ENCODE measurements at places on chromosomes 6 and 20. TPM values are rescaled to one million over a fixed set of nuclear protein-coding genes. Genes with fewer than 3 reads are reported as not detected.

LIME1 gene
- 3.7 TPM for total RNA-seq

SIGLEC1 gene
- not detected for total RNA-seq

TGM3 gene
- total RNA-seq, result not detected

C6orf15 gene
- total RNA-seq, result not detected

SCUBE3 gene
- total RNA-seq, result 0.85 TPM

RBM12 gene
- total RNA-seq, result 42.5 TPM

HLA-E gene
- total RNA-seq, result 717 TPM

ADGRF5 gene
- 140 TPM for total RNA-seq

BPIFA1 gene
- not detected for total RNA-seq

RPN2 gene
- 405 TPM for total RNA-seq

BTN1A1 gene
- not detected for total RNA-seq

IP6K3 gene
- total RNA-seq, result under 0.01 TPM

RIPOR2 gene
- total RNA-seq, result not detected

PROKR2 gene
- total RNA-seq, result not detected

CCM2L gene
- 31.1 TPM for total RNA-seq

ID1 gene
- 1,287 TPM for total RNA-seq

COL11A2 gene
- 0.28 TPM for total RNA-seq

PRDM13 gene
- not detected for total RNA-seq

BPIFB4 gene
- not detected for total RNA-seq

FRMD1 gene
- not detected for total RNA-seq

SYCP2 gene
- total RNA-seq, result 3.1 TPM

WFDC10B gene
- not detected for total RNA-seq

MTCH1 gene
- 303 TPM for total RNA-seq

TTK gene
- total RNA-seq, result 8.5 TPM

HTR1E gene
- total RNA-seq, result not detected

PLCB4 gene
- total RNA-seq, result 13.8 TPM

CLPSL2 gene
- total RNA-seq, result not detected

KCNQ5 gene
- not detected for total RNA-seq

ATF6B gene
- total RNA-seq, result 13.4 TPM

All from dermis blood vessel endothelial cell (primary cell).